ENCODE measurements at places on chromosomes 4 and X.

- no peak for DNase-seq
These were observed 1.3 kb upstream of the TET2 start for GRCh38 chr4:105145156-105145902.

DNA sequence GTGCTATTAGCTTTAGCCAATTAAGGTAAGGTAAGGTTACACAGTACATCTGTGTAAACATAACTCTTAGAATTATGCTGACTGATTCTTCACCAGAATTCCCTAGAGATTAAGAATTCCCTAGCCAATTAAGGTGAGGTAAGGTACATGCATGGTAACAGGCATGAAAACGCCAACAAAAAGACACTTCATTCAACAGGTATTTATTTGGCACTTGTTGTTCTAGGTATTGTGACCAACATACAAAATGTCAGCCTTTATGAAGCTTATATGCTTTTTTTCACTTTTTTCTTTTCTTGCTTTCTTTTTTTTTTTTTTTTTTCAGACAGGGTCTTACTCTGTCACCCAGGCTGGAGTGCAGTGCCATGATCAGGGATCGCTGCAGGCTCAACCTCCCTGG is 47.2 kb downstream of the EDNRA start:
- DNase-seq: no peak

GRCh38 chrX:76029385-76029784 is 143.5 kb upstream of the PBDC1 start:
- no peak for DNase-seq

DNA sequence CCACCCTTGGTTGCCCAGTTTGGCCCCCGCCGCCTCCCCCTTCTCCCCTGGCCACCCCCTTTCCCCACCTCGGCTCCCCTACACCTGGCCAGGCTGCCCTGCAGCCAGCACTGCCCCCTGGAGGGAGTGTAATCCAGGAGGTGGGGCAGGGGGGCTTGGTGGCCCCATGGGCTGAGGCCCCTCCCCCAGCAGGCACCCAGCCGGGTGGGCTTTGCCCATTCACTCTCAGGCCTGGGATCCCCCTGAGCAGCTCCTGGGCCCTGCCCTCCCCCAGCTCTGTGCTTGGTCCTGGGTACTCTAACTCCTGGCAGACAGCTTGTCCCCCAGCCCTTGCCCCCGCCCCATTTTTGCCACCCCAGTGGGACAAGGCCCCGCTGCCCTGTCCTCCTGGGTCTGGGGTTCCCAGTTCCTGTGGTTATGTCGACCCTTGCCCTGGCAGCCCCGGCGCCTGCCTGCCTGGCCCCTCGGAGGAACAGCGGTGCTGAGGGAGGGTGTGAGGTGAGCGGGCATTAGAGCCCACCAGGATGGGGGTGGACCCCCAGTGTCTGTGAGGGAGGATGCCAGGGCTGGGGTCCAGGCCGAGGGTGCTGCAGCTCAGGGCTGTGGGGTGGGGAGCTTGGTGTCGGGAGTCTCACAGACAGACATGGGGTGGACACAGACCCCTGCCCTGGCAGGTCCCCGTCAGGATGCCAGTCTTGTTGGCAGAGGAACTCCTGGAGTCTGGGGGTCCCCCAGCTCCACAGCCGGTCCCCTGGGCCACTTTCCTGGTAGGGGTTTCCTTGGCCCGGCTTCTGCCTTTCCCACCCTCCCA is 10.2 kb downstream of the NAT8L start:
- no peak for DNase-seq

DNA sequence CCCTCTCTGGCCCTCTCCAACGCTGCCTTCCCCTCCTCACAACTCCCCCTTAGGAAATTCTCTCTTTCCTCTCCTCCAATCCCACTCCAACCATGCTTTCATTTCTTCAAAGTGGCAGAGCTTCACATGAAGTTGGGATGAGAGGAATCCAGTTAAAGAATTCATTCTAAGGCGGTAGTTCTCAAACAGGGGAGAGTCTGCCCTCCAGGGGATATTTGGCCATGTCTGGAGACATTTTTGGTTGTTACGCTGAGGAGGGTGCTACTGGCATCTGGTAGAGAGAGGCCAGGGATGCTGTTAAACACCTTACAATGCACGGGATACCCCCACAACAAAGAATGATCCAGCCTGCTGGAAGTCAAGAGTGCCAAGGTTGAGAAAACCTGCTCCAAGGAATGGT is 40.5 kb upstream of the PHKA2 start:
- no peak for DNase-seq

GRCh38 chr4:79798047-79798446 is 275.0 kb downstream of the ANTXR2 start:
- DNase-seq: no peak

DNA sequence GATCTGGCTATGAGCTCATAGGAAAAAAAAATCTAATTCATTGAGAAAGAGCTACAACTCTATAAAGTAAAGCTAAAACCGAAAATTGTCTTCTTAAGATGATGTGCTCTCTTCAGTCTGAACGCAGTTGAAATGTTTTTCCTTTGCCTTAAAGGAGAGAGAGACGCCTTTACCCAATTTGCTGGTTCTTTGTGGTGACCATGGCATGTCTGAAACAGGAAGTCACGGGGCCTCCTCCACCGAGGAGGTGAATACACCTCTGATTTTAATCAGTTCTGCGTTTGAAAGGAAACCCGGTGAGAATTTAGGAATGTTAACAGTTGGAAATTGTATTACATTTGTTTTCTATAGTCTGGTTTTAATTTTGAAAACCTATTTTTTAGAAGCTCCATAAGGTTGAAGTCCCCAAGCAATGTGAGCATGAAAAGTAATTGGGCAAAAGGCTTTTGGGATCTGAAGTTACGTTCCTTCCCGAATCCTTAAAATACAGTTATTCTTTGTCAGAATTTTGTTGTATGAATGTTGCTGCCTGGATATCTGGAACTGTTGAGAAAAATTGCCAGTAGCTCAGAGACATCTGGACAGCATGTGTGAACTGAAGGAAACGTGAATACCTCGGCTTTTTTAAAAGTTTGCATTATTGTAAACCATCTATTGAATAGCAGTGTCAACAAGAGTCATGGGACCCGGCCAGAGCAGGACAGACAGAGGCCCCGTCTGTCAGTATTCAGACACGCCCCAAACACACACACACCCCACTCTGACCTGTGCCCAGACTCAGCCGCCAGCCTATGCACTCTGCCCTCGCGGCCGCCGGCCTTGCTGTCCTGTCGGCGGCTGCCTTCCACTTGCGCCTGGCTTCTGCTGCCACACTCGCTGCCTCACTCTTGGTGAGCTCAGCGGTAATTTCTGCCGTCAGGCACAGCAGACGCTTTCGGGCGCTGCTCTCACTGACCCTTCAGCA is 9.9 kb downstream of the PIGG start:
- DNase-seq: no peak

GRCh38 chr4:84480082-84480481 is 19.0 kb downstream of the NKX6-1 start:
- no peak for DNase-seq

GRCh38 chr4:142519342-142519741 is 326.8 kb downstream of the INPP4B start:
- no peak for DNase-seq

DNA sequence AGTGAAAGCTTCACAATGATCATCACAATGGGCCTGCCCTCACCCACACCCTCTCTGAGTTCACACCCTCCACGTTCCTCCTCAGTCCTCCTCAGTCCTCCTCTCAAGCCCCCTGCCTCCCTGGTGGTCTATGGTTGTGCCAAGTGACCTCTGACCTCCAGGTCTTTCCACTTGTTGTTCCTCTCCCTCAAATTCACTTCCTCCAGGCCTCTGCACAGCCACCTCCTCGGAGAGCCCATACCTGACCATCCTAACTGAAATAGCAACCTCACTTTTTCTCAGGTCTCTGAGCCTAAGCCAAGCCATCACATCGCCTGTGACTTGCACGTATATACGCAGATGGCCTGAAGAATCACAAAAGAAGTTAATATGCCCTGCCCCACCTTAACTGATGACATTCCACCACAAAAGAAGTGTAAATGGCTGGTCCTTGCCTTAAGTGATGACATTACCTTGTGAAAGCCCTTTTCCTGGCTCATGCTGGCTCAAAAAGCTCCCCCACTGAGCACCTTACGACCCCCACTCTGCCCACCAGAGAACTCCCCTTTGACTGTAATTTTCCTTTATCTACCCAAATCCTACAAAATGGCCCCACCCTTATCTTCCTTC is 293.4 kb upstream of the TENM3 start:
- DNase-seq: no peak

Measured in activated T-helper 1 cell treated with anti-CD3 and anti-CD28 coated beads, Interleukin-2, amount 50 U/mL, for 16 hours (primary cell).